ENCODE measurements at places on chromosomes 5 and 9.

DNA sequence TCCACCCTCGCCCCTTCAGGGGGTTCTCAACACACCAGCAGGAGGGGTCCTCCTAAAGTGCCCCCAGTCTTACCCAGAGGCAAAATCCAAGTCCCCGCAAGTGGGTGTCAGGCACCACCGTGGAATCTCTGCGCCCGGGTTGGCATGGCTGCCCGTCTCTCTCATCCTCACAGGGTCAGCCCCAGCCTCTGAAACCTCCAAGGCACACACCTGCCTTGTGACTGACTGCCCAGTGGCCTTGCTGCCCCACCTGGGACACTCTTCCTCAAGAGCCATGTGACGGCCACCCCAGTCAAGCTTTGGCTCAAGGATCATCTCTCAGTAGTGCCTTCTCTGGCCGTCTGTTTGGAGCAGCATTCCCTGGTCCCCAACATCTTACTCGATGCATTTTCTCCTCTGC is 4.9 kb downstream of the FBP2 start:
- DNase-seq = no peak

DNA sequence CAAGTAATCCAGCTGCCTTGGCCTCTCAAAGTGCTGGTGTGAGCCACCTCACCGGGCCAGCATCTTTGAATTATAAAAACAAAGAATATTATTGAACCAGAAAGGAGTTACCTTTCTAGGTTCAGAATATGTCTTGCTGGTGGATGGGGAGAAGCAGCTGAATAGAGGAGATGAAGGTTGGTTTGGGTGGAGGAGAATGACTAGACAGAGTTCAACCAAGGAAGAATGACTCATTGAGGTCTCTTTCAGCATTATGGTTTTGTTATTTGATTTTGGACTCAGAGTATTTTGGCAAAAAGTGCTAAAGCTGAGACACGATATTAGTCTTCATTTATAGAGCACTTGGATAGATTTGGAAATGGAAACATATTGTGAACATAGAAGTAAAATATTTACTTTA is 75.2 kb upstream of the MPDZ start:
- DNase-seq = no peak

GRCh38 chr5:9454012-9454481 is 91.8 kb downstream of the SEMA5A start:
- peak; percentile 54 for DNase-seq

DNA sequence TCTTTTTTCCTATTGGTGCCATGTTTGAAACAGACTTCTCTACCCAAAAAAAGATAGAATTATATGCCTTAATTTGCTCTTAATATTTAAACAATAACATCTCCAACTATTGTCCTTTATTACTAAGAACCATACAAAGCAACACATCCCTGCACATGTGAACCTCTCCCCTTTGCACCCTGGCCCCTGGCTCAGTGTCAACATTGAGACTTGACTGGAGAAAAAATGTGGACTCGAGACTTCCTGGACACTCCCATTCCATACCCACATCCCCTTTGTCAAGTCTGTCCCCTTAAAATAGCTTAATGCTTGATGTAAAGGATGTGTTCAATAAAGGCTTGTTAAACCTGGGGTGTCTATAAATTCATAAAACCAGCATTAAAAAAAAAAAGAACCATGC is 53.2 kb downstream of the TTC39B start:
- DNase-seq = no peak

DNA sequence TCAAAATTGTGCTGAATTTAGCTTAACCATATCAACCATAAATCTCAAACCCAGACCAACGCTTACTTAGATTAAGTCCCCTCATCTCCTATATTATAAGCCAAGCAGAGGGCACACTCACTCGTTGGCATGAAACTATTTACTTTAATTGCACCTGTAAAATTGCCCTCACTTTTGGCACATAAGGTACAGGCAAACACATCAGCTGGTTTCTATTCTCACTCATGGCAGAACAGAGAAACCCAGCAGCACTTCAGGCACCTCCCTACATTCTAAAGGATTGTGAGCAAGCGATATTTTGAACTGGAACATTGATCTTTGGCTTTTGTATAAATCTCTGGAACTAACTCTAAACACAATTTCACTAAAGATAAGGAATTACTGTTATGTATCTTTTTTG is 845.6 kb upstream of the CDH6 start:
- no peak for DNase-seq

GRCh38 chr5:147169399-147169798 is 65.4 kb upstream of the STK32A start:
- DNase-seq = peak; percentile 81

- DNase-seq = no peak
Observed at GRCh38 chr9:131148966-131149687, 23.7 kb downstream of the NUP214 start.

All from mesenchymal stem cell (in vitro differentiated cells and primary cell).